ENCODE measurements at places on chromosomes 7 and 10. TPM values are rescaled to one million over a fixed set of nuclear protein-coding genes. Genes with fewer than 3 reads are reported as not detected.

Gene XRCC2
- total RNA-seq, result 4.6 TPM

Gene ZNF804B
- not detected for total RNA-seq

- DNase-seq, result peak; percentile 2
These were observed 18.6 kb downstream of the OCM2 start for GRCh38 chr7:97971120-97971989.

Gene MYOZ1
- not detected for total RNA-seq

- no peak for DNase-seq
These were observed 10.7 kb downstream of the KMT2E start for GRCh38 chr7:105024734-105025133.

- no peak for DNase-seq
These were observed 49.6 kb downstream of the KAT6B start for GRCh38 chr10:74875966-74876365.

Gene CRTAC1
- 1.6 TPM for total RNA-seq
